Upper lobe of left lung (tissue), 6 donors: ENCODE measurements at places on chromosomes 1 and 21. TPM values are rescaled to one million over a fixed set of nuclear protein-coding genes. Genes with fewer than 3 reads are reported as not detected.

The LCE1C gene
- total RNA-seq = not detected

DNA sequence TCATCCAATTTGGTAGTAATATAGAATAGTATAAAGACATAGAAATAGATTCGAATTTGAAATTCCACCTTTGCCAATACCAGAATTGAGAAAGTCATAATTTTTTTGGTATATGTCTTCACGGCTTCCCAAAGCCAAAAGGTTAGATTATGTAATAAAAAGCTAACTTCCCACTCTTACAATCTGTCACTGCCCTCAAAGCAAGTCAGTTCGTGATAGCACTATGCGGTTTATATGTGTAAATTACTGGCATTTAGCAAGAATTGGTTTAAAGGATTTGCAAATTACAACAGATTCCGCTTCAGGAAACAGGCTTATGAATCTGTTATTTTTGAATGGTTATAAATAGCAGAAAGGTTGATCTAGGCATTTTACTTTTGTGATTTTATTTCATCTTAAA lies 679.4 kb upstream of the ADGRL2 start:
- no peak for DNase-seq

The A3GALT2 gene
- total RNA-seq = 0.91 TPM

DNA sequence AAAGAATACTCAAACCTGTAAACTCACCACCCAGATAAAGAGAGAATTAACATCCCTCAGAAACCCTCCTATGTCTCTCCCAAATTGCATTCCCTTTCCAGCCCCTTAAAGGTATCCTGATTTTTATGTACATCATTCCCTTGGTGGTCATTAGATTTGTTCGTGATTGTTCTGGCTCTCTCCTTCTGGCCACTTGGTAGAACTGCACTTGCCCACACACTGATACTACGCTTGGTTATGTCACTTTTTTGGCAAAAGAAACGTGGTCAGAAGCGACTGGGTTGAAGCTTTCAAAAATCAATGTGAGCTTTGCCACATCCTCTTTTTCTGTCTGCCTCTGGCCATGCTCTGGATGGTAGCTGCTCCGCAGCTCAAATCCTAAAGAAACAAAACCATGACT lies 76.3 kb downstream of the KRTAP19-8 start:
- DNase-seq = no peak

GRCh38 chr21:35908311-35909078 lies 151.8 kb downstream of the SETD4 start:
- no peak for DNase-seq

The OR6K3 gene
- 0.81 TPM for total RNA-seq

DNA sequence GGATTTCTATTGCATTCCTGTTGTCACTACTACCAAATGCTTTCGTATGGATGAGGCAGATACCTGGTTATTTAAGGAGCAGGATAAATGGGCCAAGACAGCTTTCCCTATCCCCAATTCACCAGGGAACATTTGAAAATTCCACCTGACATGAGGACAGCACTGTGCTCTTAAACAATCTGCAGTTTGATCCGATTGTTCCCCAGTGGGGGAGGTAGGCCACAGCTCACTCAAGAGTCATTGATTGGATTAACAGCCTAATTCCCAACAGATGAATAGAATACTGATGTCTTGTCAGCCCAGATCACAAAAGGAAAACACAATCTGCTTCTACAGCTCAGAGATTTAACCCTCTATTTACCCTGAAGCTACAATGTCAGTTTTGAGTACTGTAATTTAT lies 123.9 kb downstream of the LHX4 start:
- no peak for DNase-seq

The PCSK9 gene
- total RNA-seq = 35.5 TPM

- no peak for DNase-seq
These were observed 22.3 kb downstream of the RRP1B start for GRCh38 chr21:43681650-43682049.

DNA sequence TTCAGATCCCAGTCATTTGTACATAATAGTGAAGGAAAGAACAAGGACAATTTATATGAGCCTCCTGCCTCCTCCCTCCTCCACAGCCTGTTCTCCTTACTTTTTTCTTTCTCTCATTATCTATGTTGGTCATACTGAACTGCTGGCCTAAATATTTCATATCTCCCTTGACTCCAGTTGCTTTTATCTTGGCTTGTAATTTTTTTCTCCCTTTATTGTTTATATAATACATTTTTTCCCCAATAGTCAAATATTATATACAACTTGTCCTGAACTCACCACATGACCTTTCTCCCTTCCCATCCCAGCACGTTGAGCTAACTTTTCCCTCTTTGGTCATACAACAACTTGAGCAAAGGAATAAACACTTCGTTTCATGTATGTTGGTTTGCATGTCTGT lies 752.1 kb downstream of the LTN1 start:
- no peak for DNase-seq

GRCh38 chr1:219806020-219806419 lies 122.3 kb downstream of the SLC30A10 start:
- no peak for DNase-seq

The TACSTD2 gene
- 117 TPM for total RNA-seq

The NUDT17 gene
- 2.1 TPM for total RNA-seq

DNA sequence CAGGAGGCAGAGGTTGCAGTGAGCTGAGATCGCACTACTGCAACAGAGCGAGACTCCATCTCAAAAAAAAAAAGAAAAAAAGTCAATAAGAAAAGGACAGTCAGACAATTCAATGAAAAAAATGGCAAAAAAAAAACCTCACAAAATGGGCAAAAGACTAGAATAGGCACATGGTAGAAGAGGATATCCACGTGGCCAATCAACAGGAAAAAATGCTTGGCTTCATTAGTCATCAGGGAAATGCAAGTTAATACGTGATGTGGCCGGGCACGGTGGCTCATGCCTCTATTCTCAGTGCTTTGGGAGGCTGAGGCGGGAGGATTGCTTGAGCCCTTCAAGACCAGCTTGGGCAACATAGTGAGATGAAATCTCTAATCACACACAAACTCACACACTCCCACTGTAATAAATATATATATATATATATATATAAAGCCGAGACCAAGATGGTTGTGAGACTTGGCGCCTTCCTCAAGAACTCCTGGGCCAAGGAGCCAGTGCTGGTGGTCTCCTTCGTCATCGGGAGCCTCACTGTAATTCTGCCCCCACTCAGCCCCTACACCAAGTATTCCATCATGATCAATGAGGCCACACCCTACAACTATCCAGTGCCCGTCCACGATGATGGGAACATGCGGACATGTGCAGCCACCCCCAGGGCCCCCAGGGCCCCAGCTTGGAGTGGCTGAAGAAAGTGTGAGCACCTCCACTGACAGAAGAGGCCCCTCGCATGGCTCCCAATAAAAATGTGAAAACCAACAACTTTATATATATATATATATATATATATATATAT lies 22.9 kb upstream of the LEFTY2 start:
- DNase-seq = no peak

DNA sequence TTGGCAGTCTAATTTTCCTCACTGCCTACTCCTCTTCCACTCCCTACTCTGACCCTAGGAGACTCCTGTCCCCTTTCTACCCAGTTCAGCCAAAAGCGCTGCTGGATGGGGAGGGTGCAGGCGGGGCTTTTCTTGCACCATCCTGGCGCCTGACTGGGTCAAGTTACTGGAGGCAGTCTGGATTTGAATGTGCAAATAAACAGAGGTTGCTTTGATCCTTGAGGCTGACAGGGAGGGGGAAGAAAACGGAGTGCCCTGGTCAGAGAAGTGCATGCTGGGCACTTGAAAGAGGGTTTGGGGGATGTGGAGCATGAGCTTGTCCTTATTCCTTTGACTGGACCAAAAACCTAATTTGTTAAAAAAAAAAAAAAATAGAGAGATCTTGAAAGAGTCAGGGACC lies 76.8 kb upstream of the SOX13 start:
- DNase-seq = no peak

DNA sequence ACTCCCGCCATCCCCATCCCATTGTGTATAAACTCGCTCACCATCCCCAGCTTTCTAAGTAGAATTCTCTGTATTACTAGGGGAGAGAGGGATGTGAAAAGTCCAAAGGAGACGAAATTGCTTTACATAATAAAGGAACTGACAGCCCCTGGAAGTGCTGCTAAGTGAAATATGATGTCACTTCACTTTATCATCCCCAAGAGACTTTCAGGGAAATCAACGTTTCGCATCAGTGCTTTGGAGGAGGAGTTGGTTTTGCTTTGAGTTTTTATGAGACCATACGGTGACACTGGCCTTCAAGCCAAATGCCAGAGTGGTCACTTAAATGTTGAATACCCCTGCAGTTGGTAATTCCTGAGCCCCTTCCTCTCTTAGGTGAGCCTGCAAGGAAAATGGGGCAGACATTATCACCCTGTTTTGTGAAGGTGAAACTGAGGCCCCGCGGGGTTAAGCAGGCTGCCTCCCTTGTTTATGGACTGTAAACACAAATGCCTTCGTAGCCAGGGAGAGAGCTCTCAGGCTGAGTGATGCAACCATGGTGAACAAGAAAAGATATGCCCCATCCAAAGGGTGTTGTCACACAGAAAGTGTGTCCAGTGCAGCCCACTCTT lies 58.4 kb upstream of the KAZN start:
- DNase-seq = no peak

The ITLN2 gene
- total RNA-seq = 63.8 TPM

The CD84 gene
- total RNA-seq = 19.4 TPM

DNA sequence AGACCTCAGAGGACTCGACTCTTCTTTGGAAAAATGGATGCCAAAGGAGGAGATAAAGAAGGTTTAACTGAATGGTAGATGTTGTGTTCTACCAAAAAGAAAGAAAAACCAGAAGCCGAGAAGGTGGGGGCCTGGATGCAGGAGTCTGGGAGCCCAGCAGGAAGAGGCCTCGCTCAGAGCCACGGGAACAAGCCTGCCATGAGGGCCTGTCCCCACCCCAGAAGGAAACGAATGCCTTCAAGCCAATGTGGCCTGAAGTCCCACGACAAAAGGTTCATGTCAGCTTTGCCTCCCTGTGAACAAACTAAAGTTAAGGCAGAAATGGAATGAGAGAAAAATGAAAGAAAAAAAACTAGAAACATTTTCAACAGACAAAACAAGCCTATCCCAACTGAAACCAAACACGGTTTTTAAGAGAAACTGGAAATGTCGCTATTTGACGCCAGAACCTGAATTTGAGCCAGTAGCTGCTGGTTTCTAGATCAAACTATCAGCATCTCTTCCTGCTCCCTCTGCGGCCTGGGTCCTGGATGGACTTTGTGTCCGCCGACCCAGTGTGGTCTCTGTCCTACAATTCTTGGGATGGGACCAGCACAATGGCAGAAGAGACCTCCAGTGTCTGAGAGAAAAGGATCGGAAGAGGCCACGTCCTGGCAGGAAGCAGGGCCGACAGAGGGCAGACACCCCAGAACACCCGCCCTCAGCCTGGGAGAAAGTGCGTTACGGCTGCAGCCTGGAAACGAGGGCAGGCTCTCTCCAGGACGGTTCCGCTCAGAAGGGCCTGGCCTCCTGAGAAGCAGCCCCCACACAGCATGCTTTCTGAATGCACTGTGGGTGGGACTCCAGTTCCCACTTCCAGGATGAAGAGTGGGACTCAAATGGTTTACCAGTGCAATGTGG lies 35.2 kb downstream of the SLC45A1 start:
- DNase-seq = no peak

- DNase-seq = no peak
These were observed 2.9 kb upstream of the PLA2G2F start for GRCh38 chr1:20136249-20136648.

DNA sequence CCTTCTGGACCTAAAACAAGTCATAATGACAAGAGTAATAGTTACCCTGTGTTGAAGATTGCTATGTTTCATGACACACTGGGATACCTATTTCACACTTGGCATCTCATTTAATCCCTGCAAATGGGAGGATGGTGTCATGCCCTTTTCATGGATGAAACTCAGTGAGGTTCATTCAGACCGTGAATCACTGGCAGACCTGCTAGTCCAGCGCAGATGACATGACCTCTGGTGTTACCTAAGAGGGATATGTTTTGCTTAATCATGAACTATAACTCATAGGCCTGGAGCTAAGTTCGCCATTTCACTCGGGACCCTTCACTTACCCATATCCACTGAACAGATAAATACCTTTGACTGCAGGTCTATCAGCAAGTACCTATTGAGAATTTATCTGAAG lies 286.6 kb upstream of the FMN2 start:
- no peak for DNase-seq

DNA sequence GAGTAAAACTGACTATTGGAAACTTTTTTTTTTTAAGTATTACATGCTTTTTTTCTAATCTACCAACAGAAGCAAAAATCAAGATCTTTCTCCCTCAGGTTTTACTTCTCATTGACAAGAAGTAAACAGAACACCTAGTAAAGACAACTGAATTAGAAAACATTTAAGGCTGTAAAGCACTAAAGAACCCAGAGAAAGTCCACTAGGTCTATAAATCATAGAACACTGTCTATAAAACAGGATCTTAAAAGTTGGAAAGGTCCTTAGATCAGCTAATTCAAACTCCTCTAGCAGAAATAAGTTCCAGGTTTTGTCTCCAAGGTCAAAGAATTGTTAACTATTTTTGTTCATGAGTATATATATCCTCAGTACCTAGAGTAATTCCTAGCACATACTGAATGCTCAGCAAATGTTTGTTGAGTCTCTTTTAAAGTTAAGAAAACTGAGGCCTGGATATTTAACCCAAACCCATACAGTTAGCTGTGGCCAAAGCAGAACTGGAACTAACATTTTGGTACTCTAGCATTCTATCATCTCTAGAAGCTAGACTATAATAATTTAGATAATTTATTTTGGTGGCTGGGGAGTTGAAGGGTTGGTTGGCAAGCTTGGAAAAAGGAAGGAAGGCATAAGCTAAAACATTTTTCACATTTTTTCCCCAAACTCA lies 3.0 kb downstream of the EPS15 start:
- no peak for DNase-seq

DNA sequence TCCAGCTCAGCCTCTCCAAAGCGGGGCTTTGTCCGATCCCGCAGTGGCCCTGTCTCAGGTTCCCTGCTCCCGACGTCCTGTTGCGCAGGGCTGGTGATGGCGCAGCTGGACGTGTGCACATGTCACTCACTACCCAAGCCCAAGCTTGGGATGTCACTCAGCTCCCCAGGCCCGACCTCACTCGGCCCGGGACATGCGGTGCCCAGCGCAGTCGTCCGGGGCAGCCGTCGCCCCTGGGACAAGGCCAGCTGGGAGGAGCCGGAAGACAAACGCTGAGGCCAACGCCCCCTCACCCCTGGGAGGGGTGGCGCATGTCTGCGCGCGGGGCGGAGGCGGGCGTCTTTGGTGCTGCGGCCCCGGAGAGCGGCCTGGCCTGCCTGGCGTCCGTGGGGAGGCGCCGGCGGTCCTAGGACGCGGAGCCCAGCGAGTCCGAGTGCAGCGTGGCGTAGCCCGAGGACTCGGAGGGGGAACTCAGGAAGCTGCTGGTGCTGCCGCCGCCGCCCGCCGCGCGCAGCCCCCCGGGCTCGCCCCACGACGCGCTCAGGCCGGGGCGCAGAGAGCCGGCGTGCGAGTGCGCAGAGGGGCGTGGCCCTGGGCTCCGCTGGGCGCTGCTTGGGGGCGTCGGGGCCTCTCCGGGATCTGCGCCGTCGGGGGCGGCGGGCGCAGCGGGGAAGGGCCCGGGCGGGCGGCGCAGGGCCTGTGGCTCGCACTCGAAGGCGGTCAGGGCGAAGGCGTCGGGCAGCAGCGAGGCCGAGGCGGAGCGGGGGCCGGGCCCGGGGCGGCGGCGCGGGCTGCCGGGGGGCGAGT lies 5.2 kb downstream of the HES3 start:
- DNase-seq = peak; percentile 87

The CNR2 gene
- total RNA-seq = 0.17 TPM

The CACHD1 gene
- total RNA-seq = 22.8 TPM

GRCh38 chr1:34087986-34088385 lies 77.0 kb downstream of the CSMD2 start:
- DNase-seq = no peak
